Lung microvascular endothelial cell (primary cell): ENCODE measurements at places on chromosomes 5 and 9.

- DNase-seq, result no peak
Observed at GRCh38 chr5:139863361-139863760, 67.8 kb downstream of the PSD2 start.

DNA sequence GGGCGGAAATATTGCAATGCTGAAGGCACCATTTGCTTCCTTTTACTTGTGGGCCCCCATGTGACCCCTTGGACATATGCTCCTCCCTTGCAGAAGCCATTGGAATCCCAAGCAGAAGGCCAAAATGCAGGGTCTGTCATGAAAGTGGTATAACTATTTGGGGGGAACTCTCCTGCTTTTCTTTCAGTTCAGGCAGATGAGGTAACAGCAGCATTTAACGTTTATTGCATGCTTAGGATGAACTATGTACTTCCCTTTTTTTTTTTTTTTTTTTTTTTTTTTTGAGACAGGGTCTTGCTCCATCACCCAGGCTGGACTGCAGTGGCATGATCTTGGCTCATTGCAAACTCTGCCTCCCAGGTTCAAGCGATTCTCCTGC is 7.8 kb downstream of the FOXI1 start:
- no peak for DNase-seq

DNA sequence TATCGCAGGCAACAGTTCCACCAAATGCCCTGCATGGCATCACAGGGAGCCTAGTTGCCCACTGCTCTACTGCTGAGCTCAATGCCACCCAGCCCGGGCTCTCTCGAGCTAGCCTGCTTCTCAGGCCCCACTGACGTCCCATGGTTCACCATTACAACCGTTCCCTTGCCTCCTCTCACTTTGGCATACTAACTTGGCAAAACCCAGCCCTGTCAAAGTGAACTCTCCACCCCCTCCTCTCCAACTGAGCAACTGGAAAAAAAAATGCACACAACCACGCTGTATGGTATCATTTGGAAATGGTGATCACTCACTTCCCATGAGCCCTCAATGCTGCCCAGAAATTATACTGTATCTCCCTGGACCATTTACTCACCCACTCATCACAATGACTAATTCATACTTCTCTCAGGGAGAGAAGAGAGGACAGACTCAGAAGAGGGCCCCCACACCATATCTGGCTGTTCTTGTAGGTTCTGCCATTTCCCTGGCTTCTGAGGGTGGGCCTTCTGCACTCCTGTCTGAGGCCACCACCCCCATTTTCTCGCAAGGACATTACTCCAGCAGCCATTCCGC is 51.4 kb upstream of the RARS1 start:
- no peak for DNase-seq

GRCh38 chr9:68705531-68706362 is 707 bp downstream of the PIP5K1B start:
- DNase-seq, result no peak
